NCI-H2171 (cell line): ENCODE measurements at places on chromosomes 2 and 18.

DNA sequence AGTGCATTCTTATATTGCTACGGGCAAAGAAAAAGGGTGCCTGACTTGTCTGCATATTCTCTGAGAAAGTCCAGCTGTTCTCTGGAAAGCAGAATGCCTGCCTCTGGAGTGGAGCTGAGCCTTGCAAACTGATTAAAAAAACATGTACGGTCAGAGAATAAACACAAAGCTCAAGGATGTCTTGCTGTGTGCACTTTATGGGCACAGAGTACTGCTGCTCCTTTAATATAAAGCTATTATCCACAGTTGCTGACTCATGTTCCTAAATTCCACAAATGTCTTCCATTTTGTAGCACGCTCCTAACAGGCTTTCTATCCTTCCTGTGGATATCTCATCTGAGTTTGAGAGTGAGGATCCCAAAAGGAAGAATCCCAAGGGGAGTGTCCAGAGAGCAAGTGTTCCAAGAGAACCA is 229.0 kb downstream of the MREG start:
- DNase-seq: no peak

- no peak for DNase-seq
These were observed 238.2 kb downstream of the CDH7 start for GRCh38 chr18:65988972-65989371.

DNA sequence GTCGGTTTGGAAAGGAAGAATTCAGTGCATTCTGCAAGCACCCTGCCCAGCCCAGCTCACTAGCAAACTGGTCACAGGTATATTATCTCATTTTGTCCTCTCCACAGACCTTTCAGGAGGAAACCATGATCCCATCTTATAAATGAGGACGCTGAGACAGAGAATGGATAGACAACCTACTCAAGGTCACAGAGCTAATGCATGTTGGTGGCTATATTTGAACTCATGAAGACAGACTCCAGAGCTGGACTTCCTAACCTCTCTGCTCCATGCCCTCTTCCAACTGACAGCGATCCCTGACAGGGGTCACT is 29.5 kb downstream of the SERPINB5 start:
- DNase-seq: no peak

DNA sequence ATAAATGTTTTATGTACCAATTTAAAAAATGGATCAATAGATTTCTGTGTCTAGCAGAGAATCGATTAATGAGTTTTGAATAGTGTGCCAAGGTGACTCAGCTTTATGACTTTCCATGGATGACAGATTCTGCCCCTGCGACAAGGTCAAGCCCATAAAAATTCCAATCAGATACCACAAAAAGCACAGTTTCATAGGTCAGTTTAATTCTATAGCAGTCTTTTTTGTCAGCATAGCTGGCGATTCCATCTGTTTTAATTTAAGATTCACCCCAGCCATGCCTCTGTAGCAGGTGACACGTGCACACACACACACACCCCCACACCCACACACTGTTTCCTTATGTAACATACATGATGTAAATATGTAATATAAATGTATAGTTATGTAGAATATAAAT is 28.9 kb downstream of the RAB31 start:
- DNase-seq: no peak

- no peak for DNase-seq
These were observed 45.5 kb upstream of the TNFRSF11A start for GRCh38 chr18:62279561-62279960.

- DNase-seq: no peak
These were observed 78.3 kb downstream of the EVA1A start for GRCh38 chr2:75482398-75482797.

GRCh38 chr2:206481056-206481455 is 37.7 kb downstream of the ADAM23 start:
- DNase-seq: no peak

GRCh38 chr2:159195697-159196096 is 90.8 kb downstream of the WDSUB1 start:
- DNase-seq: no peak
